Esophagus squamous epithelium (tissue), 5 donors: ENCODE measurements at places on chromosomes 5 and 9. TPM values are rescaled to one million over a fixed set of nuclear protein-coding genes. Genes with fewer than 3 reads are reported as not detected.
A peak's percentile ranks its signal among the peaks of the same experiment; 100 is the strongest.

CXCL14 gene
- total RNA-seq, result 23.1 TPM

ATG12 gene
- total RNA-seq, result 15.7 TPM

OTP gene
- not detected for total RNA-seq

TNFSF15 gene
- total RNA-seq, result 1.4 TPM

GFI1B gene
- total RNA-seq, result not detected

DNA sequence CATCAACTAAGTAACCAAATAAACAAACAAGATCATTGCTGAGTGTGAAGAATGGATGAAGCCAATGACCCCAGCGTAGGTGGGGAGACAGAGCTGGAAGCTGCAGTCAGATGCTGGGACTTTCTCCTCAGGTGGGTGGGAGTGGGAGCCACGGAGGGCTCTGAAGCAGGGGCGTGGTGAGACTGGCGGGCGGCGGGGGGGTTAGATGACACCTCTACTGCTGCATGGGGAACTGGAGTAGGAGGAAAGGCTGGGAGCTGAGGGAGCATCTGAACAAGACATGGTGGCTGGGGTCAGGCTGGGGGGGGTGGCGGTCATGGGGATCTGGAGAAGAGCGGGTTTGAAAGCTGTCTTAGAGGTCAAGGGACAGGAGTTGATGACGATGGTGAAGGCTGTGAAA is 193.8 kb downstream of the C9orf50 start:
- no peak for DNase-seq

- peak; percentile 13 for DNase-seq
These were observed at the start of gene CLPTM1L for GRCh38 chr5:1344975-1345838. Gene CLPTM1L (minus strand): TSS chr5:1345099. CDS start chr5:1344841, 258 bp downstream.

- DNase-seq, result no peak
These were observed 7.7 kb downstream of the IL4 start for GRCh38 chr5:132681476-132681831.

GRCh38 chr5:148957591-148958202 is 105.2 kb downstream of the SH3TC2 start:
- no peak for DNase-seq

DNA sequence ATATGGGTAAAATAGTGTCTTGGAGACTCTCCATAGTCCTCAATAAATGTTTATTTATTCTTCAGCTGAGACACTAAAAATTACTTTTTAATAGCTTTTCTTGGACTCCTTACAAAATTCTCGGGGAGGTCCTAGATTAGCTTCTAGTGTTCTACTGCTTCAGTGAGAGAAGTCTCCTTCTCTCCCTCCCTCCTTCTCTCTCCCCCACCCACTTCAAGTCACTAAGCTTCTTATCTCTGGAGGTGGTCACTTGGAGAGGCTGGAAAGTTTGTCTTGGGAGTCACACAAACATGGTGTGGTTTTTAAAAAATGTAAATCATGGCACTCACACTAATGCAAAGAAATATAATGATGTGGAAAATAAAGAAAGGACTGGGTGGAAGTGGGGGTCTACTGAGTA is 64.1 kb downstream of the SEMA6A start:
- DNase-seq, result no peak

DNA sequence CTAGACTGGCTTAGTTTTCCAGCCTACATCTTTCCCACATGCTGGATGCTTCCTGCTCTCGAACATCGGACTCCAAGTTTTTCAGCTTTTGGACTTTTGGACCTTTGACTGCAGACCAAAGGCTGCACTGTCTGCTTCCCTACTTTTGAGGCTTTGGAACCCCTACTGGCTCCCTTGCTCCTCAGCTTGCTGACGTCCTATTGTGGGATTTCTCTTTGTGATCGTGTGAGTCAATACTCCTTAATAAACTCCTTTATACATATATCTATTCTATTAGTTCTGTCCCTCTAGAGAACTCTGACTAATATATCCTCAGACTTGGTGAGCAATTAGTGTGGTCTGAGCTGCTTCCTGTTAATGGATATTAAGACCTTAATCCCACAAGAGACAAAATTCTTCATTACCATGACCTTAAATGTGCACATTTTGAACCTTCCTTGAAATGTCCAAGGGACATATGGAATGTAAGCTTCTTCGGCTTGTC is 752.9 kb downstream of the CDH18 start:
- no peak for DNase-seq

- no peak for DNase-seq
These were observed 323.9 kb downstream of the GADD45G start for GRCh38 chr9:89928521-89929275.

DNA sequence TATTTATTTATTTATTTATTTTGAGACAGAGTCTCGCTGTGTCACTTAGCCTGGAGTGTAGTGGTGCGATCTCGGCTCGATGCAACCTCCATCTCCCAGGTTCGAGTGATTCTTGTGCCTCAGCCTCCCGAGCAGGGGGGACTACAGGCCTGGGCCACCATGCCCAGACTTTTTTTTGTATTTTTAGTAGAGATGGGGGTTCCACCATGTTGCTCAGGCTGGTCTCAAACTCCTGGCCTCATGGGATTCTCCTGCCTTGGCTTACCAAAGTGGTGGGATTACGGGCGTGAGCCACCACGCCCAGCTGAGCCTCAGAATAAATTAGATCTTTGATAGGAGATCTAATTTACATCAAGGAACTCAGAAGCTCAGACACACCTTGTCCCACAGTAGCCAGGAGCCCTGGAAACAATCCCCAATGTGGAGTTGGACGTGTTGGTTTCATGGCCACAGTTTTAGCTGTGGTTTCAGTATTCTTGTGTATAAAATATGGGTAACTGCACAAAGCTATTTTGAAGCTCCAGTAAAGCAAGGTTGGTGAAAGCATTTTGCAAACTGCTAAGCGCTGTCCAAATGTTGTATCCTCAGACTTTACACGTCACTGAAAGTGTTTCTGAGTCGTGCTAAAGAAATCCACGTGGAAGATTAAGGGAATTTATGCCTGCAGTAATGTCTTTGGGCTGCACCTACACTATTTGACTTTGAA is 3.0 kb upstream of the HNRNPAB start:
- DNase-seq, result no peak

DNA sequence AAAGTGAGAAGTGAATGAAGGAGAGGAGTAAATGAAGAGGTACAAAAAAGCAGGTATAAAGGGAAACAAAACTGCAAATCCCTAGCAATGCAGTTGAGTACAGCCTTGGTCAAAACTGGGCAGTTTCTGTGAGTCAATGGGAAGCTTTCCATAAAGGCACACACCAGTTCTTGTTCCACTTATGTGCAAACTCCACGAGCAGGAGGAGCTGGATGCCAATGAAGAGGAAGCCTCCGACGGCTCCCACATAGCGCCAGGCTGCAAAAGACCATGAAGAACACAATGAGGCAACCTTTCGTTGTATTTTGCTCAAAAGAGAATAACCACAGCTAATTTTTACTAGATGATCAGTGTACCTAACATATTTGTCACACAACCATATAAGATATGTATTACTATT is 81.1 kb downstream of the SERINC5 start:
- no peak for DNase-seq

GRCh38 chr9:6096821-6097220 is 81.4 kb upstream of the RANBP6 start:
- no peak for DNase-seq

GRCh38 chr9:132249123-132249522 is 87.3 kb downstream of the NTNG2 start:
- DNase-seq, result no peak

DNA sequence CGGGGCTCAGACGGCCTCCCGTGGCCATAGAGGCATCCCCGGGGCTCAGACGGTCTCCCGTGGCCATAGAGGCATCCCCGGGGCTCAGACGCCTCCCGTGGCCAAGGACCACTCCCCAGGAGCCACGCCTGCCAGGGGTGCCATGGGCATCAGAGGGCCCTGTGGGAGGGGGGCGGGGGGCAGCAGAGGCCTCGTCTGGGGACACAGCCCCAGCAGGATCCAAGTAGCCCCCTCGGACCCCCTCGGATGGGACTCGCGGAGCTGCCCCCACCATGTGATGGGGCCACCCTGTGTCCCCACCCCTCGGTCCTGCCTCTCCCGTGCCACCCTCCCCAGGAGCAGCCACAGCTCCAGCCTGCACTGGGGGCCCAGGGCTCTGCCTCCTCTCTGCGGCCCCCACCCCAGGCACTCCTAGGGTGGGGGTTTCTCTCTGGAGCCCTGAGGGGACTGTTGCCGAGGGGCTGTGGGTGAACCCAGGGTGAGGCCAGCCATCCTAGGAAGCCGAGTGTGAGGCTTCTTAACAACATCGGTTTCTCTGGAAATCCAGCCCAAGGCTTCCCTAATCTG is 2.5 kb downstream of the ENTPD8 start:
- no peak for DNase-seq

DNA sequence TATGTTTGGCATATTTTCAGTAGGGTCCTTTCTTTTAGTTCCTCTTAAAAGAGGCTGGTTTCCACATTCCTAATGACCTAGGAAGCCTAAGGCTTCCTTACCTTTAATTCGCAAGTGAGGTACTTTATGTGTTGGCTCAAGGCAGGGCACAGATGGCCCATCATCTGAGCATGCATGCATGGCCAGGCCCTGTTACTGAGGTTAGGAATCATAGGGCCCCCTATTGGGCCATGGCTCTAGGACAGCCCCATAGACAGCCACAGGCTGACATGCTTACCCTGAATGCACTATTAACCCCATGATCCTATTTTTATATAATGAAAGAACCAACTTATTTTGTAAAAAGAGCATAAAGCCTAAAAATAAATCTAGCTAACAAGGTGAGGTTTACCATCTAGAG is 271.4 kb downstream of the ELAVL2 start:
- DNase-seq, result no peak

DNA sequence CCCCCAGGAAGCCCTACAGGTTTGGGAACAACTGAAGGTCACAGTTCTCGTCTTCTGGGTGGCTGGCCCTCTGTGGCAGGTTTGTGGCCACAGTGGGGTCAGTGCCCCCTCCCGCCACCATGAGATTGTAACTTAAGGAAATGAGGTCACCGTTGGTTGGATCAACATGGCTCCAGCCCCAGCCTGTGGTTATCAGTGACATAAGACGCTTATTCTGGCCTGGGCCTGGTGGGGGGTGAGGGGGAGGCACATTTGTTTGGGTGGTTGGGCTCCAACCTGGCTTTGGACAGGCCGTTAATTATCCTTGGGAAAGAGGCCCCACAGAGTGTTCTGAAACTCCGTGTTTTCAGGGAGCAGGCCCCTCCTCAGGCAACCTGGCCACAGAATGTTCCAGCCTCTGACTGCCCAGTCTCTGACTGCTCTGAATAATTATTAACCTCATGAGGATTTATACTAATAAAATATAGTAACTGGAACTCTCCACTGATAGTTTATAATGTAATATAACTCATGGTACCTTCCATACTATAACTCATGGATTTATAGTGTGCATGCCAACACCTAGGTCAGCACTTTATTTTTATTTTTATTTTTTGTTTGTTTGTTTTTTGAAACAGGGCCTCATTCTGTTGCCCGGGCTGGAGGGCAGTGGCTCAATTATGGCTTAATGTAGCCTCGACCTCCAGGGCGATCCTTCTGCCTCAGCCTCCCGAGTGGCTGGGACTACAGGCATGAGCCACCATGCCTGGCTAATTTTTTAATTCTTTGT is 58.0 kb upstream of the RPL26L1 start:
- DNase-seq, result no peak

DNA sequence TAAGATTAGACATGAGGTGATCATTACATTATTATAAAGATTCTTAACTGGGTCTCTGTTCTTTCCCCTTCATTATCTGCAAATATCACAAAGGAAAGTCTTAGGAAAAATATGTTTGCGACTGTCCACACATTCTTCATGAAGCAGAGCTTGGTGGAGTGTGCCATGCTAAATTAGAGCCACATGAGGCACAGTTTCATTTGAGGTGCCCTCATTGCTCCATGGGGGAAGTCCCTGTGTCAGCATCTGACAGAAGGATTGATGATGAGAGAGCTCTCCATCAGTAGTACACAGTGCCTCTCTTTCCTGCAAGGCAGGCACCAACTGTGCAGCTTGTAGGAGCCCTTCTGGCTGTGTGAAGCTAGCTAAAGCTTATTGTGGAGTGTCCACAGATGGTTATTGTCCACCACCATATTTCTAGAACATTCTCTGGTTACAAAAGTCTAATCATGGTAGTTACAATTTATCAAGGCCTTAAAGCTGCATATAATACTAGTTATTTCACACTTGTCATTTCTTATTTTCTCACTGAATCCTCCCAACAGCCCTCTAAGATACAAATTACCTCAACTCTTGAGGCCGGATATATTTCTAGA is 63.9 kb downstream of the C9orf152 start:
- no peak for DNase-seq

GRCh38 chr9:134420281-134420845 is 94.1 kb downstream of the RXRA start:
- DNase-seq, result no peak

- DNase-seq, result no peak
These were observed 6.1 kb downstream of the CYSTM1 start for GRCh38 chr5:140181002-140181483.

DNA sequence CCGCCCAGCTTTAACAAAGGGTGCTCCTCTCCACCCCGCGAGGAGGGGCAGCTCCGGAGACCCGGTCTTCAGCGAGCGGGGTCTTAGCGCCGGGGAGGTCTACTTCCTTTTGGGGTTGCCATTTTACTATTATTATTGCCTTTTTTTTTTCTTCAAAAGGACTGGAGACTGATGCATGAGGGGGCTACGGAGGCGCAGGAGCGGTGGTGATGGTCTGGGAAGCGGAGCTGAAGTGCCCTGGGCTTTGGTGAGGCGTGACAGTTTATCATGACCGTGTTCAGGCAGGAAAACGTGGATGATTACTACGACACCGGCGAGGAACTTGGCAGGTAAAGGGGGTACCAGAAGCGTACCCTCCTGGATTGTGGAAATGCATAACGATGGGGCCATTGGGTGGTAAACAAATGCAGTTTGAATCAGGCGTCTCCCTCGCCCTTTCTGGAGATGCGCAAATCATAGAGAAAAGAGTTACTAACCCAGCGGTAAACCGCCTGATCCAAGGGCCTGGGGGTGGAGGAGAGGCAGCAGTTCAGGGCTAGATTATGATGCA is 1.2 kb downstream of the DAPK1 start:
- no peak for DNase-seq

DNA sequence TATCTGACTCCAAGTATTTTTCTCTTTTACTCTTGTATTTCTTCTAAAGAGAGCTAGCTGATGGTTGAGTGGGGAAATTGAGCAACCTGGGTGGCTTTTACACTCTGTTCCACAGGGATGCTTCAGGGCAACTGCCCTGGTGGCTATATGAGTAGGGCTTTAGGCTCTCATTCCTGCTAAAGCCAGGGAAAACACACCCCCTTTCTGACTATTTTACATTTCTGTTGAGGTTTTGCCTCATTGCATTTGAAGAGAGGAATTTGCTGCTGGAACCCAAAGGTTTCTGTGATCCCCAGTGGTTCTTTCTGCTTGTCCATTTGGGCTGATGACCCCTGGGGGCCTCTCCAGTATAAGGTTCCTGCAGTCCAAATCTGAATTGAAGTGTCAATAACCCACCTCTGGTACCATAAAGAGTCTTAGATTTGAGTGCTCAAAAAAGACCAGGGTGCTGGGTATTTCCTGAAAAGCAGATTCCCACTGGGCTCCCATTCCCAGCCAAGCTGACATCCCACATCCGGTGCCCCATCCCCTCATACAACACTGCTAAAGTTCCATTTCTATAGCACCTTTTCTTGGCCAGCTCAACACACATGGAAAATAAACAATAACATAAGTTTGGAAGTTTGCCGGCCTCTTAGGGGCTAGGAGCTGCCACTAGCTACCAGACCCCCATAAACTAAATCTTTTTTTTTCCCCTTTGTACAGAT is 59.5 kb downstream of the PAPPA start:
- no peak for DNase-seq
